ENCODE measurements at places on chromosomes 3 and 15.

- DNase-seq: no peak
Measured at GRCh38 chr15:70401709-70402108, 304.0 kb upstream of the TLE3 start.

GRCh38 chr15:91787198-91787597, 66.3 kb upstream of the SLCO3A1 start:
- DNase-seq: peak; percentile 63

DNA sequence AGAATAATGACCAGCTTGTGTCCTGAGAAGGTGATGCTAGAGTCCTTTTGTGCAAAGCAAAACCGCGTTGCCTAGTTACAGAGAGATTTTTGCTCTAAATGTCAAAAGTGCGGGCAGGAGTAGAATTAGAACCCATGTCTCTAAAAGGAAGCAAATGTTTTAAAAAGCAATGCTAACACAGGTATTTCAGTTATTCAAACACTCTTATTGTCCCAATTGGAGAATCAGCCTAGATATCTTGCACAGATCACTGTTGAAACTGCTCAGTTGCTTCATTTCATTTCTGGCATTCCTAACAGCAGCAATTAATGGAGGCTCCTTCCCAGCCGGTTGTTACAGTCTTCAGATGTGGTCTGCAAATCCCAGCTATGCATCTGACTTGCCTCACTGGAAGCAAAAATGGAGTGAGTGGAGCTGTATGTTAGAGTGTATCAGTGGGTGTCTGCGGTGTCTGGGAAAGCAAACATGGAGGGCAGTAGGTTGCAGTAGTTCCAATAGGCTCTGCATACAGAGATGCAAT, 55.6 kb upstream of the SEMA6D start:
- DNase-seq: no peak

DNA sequence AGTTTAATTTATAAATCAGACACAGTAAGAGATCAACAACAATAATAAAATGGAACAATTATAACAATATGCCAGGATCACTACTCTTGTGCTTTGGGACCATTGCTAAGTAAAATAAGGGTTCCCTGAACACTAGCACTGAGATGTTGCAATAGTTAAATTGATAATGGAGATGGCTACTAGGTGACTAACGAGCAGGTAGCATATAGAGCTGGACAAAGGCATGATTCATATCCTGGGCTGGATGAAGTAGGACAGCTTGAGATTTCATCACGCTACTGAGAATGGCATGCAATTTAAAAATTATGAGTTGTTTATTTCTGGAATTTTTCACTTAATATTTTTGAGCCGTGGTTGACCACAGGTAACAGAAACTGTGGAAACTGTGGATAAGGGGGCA, 20.7 kb upstream of the MYZAP start:
- no peak for DNase-seq

DNA sequence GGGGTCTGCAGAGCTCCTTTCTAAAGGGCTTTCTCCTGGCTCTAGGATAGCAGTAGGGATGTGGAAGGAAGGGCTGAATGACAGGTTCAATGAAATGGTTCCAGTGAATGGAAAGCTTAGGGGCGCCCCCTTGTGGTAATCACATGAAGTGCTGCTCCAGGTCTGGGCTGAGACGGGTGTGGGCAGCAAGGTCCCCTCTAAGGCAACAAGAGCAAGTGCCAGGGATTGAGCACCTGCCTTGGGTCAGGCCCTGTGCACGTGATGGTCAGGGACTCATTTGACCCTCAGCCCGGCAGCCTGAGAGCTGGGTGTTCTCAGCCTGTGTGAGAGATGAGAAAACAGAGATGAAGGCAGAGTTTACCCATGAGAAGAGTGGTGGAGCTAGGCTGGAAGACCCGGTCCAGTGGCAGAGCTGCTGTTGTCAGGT, 12.1 kb upstream of the CX3CR1 start:
- DNase-seq: peak; percentile 40

DNA sequence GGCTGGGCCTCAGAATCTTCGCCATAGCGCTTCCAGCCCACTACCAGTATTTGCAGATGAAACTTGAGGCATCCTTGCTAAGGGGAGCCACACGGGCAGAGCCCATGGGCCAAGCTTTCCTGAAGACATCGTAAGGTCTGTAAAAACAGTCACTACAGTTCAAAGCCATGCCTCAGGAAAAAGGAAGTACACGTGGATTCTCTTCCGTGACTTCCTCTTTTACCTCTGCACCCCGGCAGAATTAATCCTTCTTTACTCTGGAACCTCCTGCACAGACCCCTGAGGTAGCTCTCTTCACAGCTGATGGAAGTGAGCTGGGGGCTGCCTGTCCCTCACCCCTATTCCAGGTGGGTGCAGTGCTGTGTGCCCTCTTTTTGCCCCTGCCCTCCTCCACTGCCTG, 129.2 kb downstream of the CHDH start:
- no peak for DNase-seq

DNA sequence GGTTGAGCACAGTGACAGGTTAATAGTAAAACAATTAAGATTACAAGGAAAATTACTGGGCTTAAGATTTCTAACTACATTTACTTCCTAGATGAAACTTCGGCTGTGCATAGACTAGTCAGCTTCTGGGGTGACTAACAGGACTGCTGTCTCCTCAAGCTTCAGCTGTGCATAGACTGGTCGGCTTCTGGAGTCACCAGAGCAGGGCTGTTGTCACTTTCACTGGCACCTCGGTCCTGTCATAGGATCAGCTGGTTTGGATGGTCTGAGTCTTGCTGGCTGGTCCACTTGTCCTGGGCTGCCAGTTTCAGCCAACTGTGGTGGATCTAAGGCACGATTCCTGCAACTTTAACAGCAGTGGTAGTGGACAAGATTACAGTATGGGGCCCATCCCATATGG, 23.9 kb upstream of the ACAD9 start:
- DNase-seq: no peak

DNA sequence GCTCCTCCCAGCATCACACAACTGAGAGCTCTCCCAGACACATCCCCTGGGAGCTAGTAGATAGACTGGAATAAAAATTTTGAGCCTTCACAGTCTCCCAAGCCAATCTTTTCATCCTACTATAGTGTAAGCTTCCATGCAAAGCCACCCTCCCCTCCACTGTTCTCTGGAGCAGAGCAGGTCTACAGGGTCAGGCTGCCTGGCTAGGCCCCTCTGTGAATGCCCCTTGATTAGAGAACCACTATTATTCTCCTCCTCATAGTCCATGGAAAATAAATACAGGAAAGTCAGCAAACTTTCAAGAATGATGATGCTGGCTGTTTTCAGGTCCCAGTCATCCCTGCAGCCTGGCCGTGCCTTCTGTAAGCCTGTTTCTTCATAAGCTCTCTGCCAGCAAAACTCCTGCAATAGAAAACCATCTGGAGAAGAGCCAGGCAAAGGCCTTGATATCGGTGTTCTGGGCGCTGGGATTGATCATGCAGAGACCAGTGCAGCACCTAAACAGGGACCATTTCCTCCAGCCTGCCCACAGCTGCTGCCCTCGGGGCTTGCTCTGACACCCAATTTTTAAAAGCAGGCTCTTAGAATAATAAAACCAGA, 51.7 kb downstream of the CRYGS start:
- no peak for DNase-seq

- no peak for DNase-seq
Measured at GRCh38 chr3:66083096-66083678, 44.5 kb upstream of the MAGI1 start.

GRCh38 chr3:4322635-4323034, 19.5 kb downstream of the SETMAR start:
- DNase-seq: peak; percentile 6

DNA sequence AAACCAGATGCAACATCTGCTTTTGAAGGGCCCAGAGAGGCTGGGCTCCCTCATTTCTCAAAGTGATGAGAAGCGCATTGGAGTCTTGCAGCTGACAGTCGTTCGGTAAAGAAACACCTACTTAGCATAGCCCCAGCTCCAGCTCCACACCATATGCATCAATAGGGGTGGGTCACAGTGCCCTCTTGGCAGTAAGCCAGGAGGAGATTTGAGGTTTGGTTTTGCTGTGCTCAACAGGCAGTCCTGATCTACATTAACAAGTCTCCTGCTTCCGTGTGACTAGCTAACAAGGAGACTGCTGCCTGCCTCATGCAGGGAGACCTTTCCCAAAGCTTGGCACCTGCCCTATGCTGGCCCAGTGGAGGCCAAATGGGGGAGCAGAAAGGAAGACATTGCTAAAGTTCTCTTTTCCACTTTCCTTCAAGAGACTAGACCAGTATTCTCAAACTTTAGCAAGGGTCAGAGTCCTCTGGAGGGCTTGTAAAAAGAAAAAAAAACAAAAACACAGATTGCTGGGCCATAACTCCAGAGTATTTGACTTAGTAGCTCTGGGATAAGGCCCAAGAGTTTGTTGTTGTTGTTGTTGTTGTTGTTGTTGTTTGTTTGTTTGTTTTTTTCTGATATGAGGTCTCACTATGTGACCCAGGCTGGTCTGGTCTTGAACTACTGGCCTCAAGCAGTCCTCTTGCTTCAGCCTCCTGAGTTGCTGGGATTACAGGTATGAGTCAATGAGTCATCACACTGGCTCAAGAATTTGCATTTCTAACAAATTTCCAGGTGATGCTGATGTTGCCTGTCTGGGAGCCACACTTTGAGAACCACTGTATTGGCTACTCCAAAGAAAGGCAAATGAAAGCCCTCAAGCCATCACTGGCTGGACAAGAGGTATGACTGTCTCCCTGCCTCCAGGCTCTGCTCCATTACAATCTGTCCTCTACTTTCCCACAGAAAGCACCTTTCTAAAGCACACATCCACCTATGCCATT, 294.9 kb downstream of the RORA start:
- DNase-seq: peak; percentile 82

GRCh38 chr3:80914854-80915253, 846.6 kb downstream of the GBE1 start:
- DNase-seq: no peak

DNA sequence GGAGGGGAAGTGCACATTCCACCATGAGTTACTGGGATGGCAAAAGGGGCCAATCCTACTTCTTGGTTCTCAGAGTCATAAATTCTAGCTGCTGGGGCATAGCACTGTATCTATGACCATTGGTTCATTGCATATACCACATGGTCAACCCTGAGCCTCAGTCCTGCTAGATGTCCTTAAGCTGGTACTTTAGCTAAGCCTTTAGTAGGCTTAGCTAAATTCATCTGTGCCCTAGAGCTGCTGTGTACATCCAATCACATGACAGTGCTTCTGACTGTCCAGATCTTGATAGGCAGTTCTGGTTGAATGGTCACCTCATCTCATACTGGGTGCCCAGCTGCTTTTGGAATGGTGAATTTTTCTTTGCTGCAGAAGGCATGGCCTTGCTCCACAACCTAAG, 8.2 kb downstream of the NDUFB4 start:
- DNase-seq: no peak

DNA sequence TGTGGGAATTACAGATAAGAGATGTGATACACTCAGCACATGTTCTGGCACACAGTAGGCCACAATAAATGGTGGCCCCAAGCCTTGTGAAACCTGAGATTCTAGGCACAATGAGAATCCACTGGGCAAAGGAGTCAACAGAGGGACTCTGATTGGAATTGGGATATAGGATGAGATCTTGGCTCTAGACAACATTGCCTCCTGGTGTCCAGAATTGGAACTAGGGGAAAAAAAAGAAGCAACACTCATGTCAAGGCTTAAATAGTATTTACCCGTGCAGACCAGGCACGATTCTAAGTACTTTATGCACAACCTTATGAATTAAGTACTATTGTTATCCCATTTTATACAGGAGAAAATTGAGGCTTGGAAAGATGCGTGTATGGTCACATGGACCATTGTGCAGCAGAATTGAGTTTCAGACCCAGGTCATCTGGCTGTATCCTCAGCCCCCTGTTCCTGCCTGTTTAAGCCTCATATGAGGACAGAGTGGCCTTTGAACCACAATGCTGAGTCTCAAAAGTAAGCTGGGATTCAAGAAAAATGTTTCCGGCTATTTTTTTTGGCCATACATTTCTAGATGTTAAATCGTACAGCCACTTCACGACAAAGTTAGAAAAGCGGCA, 124.8 kb downstream of the SV2B start:
- peak; percentile 29 for DNase-seq

DNA sequence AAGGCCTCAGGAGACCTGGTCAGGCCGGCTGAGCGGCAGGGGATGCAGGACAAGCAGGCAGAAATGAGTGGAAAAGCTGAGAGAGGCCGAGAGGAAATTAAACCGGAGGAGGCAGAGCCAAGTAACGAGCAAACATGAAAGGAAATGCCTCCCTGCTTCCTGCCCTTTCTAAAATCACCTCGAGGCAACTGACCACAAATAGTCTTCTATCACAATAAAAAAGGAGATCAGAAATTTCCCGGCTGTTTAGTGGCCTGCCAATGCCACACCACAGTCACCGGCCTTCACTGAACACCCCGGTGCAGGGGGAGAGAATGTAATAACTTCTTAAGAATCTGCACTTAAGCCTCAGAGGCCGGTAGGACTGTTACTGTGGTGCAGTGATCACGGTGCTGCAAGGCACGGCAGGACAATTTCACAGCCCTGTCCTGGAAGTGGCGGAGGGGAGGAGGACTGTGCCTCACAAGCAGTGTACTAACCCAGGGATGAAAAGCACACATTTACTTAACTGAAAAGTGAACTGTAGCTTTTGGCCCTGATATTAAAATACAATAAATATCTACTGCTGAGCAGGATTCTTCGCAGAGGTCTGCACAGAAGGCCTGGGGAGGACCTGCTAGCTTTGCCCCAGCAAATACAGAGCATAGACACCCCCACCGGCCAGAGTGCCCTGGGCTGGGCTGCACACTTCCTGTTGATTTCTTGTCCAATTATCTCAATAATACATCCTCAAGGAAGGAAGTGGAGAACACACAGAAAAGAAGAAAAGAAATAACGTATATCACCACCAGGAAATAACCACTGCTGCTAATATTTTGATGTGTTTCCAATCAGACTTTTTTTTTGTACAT, 183.5 kb upstream of the NSMCE3 start:
- DNase-seq: no peak

DNA sequence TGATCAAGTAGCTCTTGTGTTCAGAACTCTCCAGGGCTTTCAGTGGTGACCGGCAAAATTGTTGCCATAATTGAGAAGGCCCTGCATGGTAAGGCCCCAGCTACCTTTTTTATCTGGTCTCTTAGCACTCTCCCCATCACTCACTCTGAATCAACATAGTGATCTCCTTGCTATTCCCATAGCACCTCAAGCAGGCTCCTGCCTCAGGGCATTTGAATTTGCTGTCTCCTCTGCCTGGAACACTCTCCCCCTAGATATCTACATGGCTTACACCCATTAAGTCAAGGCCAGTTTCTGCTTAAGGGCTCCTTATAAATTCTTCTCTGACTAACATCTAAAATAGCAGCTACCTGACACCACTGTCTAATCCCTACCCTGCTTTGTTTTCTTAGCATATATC, 3.3 kb upstream of the ARID3B start:
- DNase-seq: no peak

- DNase-seq: no peak
Measured at GRCh38 chr15:99167201-99167600, 62.3 kb downstream of the SYNM start.

GRCh38 chr15:24761704-24762302, 86.2 kb downstream of the NPAP1 start:
- peak; percentile 1 for DNase-seq
